ENCODE measurements at places on chromosomes 2 and 18. TPM values are rescaled to one million over a fixed set of nuclear protein-coding genes. Genes with fewer than 3 reads are reported as not detected.

AQP4 gene
- 0.72 TPM for total RNA-seq

KLHL14 gene
- total RNA-seq, result 0.24 TPM

DYNC2LI1 gene
- 11.1 TPM for total RNA-seq

PAX8 gene
- total RNA-seq, result 24.3 TPM

ATP8B1 gene
- total RNA-seq, result 29.2 TPM

TSHZ1 gene
- 3.6 TPM for total RNA-seq

KLF11 gene
- 10.0 TPM for total RNA-seq

ICA1L gene
- 1.9 TPM for total RNA-seq

All from tracheal epithelial cell (primary cell).